ENCODE measurements at places on chromosomes 13 and 19.

DNA sequence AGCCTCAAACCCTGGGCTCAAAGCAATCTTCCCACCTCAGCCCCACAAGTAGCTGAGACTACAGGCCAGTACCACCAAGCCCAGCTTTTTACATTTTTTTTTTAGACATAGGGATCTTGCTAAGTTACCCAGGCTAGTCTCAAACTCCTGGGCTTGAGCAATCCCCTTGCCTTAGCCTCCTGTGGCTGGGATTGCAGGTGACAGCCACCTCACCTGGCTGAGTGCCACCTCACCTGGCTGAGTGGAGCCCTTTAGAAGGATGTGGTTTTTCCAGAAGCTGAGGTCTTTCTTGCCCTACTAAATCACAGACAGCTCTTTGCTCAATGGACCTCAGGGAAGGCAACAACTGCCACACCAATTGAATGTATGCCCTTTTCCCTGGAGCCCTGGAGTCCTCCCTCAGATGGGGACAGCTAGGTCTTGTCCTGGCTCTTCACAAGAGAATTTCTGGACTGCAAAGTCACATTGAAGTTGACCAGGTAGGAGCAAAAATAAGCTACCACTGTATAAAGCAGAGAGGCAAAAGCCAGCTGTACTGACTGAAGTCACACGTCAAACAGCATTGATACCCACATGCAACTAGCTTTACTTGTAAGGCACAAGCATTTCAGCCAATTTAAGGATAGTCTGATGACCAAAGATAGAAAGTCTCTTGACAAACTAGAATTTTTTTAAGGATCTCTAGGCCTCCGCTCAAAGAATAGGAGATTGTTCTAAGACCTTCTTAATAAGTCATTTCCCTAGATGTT, 14.0 kb downstream of the PDX1 start:
- no peak for DNase-seq

DNA sequence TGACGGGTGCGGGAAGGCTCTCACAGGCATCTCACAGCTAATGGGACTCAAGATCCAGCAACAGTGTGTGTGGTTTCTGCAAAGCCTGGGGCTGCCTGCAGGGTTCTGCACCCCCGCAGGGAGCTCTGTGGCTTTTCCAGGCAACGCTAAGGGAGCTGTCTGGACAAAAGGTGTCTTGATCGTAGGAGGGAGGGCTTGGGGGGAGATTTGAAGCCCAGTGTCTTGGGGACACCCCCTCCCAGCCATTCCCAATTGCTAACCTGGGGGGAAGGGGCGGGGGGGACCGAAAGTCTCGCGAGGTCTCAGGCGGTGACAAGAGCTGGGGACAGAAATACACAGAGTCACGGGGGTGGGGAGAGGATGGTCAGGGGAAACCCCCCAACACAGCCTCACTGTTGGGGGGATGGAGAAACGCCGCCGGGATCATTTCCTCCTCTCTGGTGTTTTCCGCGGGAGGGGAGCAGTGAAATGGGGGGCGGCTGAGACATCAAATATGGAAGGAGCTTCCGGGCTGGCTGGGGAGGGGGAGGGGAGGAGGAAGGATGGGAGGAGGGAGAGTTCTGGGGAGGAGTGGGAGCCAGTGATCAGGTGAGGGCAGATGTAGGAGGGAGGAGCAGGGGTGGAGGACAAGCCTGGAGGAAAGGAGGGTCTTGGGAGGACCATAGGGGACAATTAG, 13.3 kb downstream of the KCNC3 start:
- no peak for DNase-seq

GRCh38 chr19:5893907-5894703, 9.5 kb downstream of the NDUFA11 start:
- peak; percentile 35 for DNase-seq

GRCh38 chr13:35475212-35475959, 1.1 kb downstream of the MAB21L1 start:
- DNase-seq = peak; percentile 29

- DNase-seq = no peak
These were observed 65.8 kb downstream of the GPC6 start for GRCh38 chr13:93292366-93292765.

DNA sequence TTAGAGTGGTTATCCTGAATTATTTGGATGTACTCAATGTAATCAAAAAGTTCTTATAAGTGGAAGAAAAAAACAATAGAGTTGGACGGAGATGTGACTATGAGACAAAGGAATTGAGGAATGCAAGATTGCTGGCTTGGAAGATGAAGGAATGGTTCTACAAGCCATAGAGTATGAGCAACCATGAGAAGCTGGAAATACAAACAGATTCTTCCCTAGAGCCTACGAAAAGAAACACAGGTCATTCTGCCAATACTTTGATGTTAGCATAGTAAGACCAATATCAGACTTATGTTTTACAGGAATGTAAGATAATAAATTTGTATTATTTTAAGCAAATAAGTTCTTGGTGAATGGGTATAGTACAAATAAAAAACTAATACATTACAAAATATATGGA, 249.2 kb downstream of the DIAPH3 start:
- no peak for DNase-seq

DNA sequence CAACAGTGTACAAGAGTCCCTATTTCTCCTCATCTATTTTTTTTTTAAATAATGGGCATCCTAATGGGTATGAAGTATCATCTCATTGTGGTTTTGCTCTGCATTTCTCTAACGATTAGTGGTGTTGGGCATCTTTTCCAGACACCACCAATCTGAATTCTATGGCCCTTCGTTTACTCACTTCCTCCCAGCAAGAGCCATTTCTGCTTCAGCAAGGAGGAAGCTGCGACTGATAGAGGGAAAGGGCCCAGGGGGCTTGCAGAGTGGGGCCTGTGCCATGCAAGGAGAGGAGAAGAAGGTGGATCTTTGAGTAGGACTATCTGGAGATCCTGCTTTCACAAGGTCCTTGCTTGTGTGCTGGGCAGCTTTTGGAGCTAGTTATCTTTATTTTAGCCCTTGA, 58.0 kb downstream of the USPL1 start:
- DNase-seq = no peak

GRCh38 chr13:60755380-60756163, 358.6 kb downstream of the TDRD3 start:
- DNase-seq = peak; percentile 56

GRCh38 chr13:98570929-98571372, 6.0 kb downstream of the STK24 start:
- peak; percentile 85 for DNase-seq
